ENCODE measurements at places on chromosomes 3 and 15.

- no peaks in the 10 kb centered on the region for H3K27me3 ChIP-seq
- DNase-seq, result no peak
- H3K27ac ChIP-seq, result no peak overlapping the region
- no peaks in the 10 kb centered on the region for H3K4me1 ChIP-seq
- H3K36me3 ChIP-seq, result no peaks in the 10 kb centered on the region
These were observed 227.2 kb upstream of the GOLIM4 start for GRCh38 chr3:168322941-168323340.

DNA sequence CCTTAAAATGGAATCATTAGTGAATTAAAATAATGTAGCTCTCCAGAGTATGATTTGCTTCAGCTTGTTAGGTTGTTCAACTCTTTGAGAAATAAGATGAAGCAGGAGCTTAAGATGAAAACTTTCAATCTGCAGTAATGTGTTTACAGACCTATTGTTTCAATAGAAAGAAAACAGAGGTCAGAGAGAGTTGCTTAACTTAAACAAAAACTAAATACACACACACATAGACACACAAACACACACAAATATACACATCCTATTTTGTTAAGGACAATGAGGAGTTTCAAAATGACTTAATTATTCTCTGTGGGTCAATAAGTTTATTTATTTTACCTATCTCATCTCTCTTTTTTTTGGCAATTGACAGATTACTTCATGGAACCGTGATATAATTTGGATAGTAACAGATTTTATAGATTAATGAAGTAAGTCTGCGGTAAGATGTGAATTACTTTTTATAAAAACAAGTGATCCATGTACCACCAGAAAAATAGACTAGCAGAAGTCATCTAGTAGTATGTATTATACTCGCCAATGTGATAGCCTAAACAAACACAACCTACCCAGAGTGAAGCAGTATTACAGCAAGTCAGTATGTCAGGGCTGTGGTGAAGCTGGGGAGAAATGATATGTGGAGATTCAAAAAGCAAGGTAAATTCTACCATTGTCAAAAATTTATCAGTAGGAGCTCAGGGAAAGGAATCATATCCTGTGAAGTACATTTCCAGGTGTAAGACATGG is 76.7 kb upstream of the DCBLD2 start:
- DNase-seq, result no peak
- no peak overlapping the region for H3K27ac ChIP-seq
- H3K27me3 ChIP-seq, result peaks cover 9% of the 10 kb centered on the region
- no peaks in the 10 kb centered on the region for H3K36me3 ChIP-seq

DNA sequence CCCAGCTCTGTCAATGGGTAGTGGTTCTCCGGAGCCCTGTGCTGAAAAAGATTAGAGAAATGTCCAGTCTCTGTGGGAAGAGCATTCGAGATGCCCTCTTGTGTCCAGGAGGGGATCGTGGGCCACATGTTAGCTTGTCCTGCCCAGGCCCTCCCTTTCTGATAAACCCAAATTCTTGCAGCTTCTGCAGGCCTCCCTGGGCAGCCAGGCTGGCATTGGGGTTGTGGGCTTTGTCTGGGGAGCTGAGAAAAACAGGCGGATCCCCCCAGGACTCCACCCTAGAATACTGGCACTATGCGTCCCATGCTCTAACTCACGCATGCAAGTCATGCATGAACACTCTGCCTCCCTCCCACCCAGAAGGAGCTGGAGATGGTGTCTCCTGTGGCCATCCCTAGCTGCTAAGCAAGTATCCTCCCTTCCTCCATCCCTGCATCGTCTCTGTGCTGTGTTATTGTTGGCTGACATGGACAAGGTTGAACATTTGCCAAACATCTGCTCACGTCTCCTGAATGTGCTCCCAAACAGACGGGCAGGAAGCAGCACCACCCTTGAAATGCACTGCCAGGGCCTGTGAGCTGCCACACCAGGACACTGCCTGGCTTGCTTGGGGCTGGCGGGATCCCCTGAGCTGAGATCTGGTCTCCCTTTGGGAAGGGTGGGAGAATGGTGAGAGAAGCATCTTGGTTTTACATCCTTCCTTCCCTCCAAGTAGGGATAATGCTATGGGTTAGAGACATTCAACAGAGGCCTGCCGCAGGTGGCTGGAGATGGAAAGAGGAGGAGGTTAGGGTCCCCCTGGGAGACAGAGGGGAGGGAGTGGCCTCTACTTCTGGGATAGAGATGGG is 26.5 kb downstream of the CFAP161 start:
- H3K4me3 ChIP-seq, result no peak overlapping the region
- no peak for DNase-seq
- H3K4me1 ChIP-seq, result peaks cover 23% of the 10 kb centered on the region
- peaks cover 2% of the 10 kb centered on the region for H3K27me3 ChIP-seq

DNA sequence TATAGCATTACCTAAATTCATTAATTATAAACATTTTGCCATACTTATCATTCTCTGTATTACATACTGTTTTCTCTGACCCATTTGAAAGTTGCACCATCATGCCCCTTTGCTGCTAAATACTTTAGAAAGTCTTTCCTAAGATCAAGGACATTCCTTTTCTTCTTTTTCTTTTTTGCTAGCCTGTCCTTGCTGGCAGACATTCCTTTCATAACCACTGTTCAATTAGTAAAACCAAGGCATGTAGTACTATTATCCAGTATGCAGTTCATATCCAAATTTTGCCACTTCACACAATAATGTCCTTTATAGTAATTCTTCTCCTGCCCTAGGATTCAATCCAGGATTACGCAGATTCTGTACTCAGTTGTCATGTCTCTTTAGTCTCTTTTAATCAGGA is 321.0 kb upstream of the C2CD4B start:
- H3K4me3 ChIP-seq, result no peak overlapping the region
- H3K27me3 ChIP-seq, result no peaks in the 10 kb centered on the region
- no peak overlapping the region for H3K27ac ChIP-seq
- no peak for DNase-seq

DNA sequence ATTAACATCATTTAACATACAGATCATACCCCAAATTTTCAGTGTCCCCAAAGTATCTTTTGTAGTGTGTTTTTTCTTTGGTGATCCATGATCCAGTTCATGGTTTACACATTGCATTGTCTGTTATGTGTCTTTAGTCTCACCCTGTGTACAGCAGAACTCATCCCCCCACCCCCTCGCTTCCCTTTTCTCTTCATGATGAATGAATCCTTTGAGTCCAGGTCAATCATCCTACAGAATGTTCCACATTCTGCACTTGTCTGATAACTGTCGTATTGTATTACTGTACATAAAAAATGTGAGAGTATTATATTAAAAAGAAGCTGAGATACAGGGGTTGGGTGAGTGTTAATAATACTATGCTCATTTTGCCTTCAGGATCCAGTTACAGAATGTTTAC is 14.6 kb upstream of the NIT2 start:
- H3K4me1 ChIP-seq, result peaks cover 12% of the 10 kb centered on the region
- peaks cover 9% of the 10 kb centered on the region for H3K36me3 ChIP-seq
- no peaks in the 10 kb centered on the region for H3K27me3 ChIP-seq

Measured in activated T-helper 2 cell treated with anti-CD3 and anti-CD28 coated beads, Interferon-gamma antibody, Interleukin-2, Interleukin-4, amounts not matched to agents 10 μg/mL and 5 μg/mL and 100 μg/mL, durations not matched to agents 14 hours and 24 hours and 36 hours (primary cell).